Activated gamma-delta T cell treated with Interleukin-2 at 50 U/mL for 16 hours (primary cell): ENCODE measurements at places on chromosomes 1 and 21.

- DNase-seq, result no peak
Measured at GRCh38 chr21:23401278-23401677, 2206.0 kb downstream of the MRPL39 start.

- no peak for DNase-seq
Measured at GRCh38 chr1:233621923-233622322, 8.0 kb downstream of the KCNK1 start.

DNA sequence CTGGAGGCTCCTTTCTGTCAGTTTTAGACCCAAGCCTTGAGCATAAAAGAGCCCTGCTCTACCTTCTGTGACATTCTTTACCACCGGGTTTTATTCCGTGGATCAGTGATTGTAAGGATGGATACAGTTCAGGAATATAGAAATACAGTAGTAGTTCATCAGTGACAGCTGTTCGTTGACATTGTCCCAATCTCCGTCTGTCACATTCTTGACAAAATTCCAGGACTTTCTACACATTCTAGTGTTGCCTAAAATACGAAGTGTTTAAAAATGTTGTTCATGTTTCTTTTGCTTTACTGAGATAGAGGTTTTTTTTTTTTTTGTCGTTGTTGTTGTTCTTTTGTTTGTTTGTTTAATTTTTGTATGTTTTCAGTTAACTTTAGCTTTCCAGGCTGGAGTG, 29.9 kb downstream of the MAP10 start:
- DNase-seq, result no peak

GRCh38 chr1:93662481-93663207, 19.0 kb downstream of the BCAR3 start:
- DNase-seq, result no peak

- DNase-seq, result no peak
Measured at GRCh38 chr1:153478047-153478691, 17.7 kb upstream of the S100A7 start.

GRCh38 chr1:26089125-26089524, 21.7 kb upstream of the TRIM63 start:
- no peak for DNase-seq

DNA sequence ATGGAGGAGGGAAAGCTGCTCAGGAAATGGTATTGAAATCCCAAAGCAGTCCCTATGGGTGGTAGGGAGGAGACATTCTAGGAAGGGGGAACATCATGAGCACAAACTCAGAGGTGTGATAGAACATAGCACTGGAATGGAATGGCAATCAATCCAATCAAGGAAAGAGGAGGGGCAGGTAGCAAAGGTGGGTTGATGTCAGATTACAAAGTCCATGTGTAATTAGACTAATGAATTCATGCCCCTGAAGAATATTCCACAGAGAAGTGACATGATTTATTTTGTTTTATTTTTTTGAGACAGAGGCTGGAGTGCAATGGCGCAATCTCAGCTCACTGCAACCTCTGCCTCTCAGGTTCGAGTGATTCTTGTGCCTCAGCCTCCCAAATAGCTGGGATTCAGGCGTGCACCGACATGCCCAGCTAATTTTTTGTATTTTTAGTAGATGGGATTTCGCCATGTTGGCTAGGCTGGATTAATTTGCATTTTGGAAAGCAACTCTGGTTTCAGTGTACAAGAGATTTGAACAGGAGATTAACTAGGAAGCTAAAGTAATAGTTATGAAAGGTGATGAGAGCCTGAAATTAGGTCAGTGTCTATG, 36.1 kb downstream of the DEGS1 start:
- DNase-seq, result no peak

GRCh38 chr1:167562702-167563101, 9.1 kb upstream of the CREG1 start:
- DNase-seq, result no peak

DNA sequence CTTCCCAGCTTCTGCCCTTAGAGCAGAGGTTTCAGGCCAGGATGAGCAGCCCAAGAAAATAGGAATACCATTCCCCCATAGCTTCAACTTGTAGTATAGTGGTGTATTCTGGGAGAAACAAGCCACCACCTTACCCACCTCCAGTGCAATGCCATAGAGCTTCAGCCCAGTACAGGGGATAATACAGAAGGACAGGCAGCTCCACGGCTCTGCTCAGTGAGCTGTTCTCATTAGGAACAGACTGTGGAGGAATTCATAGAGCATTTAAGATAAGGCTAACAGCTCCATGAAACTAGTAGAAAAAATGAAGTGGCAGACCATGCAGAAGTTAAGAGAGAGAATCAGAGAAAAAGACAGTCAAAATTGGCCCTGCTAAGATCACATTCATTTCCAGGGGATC, 294.7 kb upstream of the POGK start:
- no peak for DNase-seq

DNA sequence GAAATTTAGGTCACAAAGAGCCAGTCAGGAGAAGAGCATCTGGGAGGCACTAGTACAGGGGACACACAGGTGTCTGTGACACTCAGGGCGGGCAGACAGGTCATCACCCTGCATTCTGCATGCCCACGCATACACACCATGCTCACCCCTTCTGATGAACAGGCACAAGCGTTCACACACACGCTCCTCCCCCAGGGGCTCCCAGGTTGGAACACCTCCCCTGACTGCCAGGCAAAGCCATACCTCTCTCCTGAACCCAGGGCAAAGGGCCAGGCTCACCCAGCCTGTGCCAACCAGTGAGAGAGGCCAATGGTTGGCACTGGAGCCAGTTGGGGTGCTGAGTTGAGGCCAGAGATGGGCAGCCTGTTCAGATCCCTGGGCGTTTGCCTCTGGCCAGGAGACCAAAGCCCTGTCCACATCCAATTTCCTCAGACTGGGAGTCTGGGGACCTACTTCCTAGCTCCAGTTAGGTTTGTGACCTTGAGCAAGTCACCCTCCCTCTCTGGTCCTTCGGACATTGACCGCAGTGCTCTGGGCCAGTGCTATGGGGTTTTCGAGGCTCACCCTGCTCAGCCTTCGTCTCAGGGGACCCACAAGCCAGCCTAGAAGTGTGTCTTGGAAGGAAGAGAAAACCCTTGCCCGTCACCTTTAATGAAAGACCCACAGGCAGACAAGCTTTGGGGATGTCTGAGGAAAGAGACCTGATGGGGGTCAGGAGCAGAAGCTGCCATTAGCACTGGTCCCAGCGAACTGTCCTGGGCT, 5.8 kb upstream of the LAD1 start:
- DNase-seq, result no peak

- DNase-seq, result no peak
Measured at GRCh38 chr1:212814537-212815334, 23.0 kb downstream of the TATDN3 start.

- no peak for DNase-seq
Measured at GRCh38 chr1:169858467-169858866, 35.2 kb downstream of the SCYL3 start.

- no peak for DNase-seq
Measured at GRCh38 chr1:185213091-185213490, 56.1 kb downstream of the SWT1 start.

GRCh38 chr1:4673494-4673893, 19.1 kb downstream of the AJAP1 start:
- DNase-seq, result no peak

DNA sequence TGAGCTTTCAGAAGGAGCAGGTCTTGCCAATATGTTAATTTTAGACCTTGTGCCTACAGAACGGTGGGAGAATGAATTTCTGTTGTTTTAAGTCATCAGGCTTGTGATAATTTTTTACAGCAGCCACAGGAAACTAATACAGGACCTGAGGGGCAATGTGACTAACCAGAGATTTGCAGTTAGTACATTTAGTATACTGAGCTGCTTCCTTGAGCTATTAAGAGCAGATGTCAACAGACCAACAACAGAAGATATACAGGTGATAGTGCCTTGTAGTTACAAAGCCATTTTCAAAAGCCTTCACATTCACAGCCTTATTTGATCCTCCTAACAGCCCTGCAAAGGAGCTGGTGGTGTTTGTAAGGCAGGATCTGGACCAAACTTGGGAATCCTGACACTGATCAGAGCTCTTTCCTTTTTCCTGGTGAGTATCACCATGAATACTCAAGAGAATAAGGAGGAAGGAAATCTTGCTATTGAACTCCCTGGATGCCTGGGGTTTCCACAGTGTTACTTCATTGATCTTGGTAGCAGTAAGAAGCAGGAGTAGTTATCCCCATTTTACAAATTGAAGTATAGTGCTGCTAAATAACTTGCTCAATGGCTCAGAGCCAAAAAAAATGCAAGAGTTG, 4.7 kb upstream of the SLAMF1 start:
- DNase-seq, result no peak

DNA sequence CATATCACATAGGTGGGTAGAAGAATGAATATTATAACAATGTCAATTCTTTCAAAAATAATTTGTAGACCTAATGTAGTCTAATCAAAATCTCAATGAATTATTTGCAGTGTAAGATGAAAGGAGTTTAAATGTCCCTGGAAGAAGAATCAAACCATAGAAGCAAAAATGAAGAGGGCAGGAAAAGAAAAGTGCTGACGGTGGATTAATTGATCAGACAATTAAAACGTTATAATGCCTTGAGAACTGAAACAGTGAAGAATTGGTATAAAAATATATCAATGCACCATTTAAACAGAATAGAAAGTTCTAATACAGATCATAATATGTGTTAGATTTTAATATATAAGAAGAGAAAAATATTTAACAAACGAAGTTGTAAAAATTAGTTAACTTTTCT, 109.8 kb downstream of the TYW3 start:
- DNase-seq, result no peak

GRCh38 chr1:170377440-170377839, 154.5 kb upstream of the GORAB start:
- DNase-seq, result no peak

DNA sequence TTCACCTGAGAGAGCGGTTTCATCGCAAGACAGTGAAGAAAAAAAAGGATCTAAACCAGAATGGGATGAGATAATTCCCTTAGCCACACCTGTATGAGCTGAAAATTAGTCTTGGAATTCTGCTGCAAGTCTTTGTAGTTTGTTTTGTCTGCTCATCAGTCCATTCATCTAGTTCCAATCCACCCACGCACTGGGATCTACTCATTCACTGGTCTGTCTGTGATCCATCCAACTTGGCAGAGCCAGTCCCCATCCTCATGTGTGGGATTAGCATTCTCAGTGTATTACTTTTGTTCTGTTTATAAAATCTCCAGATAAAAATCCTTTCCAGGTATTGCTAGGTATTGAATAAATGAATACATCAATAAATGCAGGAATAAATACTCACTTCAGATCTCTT, 266.5 kb upstream of the USP24 start:
- DNase-seq, result no peak
